Esophagus squamous epithelium (tissue), 5 donors: ENCODE measurements at places on chromosomes 2 and 18.

DNA sequence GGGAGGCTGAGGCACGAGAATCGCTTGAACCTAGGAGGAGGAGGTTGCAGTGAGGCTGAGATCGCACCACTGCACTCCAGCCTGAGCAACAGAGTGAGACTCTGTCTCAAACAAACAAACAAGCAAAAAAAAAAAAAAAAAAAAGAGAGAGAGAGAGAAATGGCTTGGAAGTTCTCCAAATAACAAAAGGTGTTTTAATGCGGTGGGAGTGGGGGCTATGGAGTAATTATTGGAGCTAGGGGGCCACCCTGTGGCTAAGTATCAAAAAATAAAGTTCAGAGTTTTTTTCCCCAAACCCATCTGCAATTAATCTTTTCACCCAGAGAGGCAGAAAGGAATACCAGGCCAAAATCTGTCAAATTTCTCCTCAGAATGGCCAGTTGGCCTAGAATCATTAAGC lies 23.0 kb upstream of the CEP68 start:
- DNase-seq: no peak

GRCh38 chr2:7721413-7721995 lies 804.3 kb downstream of the RNF144A start:
- no peak for DNase-seq

DNA sequence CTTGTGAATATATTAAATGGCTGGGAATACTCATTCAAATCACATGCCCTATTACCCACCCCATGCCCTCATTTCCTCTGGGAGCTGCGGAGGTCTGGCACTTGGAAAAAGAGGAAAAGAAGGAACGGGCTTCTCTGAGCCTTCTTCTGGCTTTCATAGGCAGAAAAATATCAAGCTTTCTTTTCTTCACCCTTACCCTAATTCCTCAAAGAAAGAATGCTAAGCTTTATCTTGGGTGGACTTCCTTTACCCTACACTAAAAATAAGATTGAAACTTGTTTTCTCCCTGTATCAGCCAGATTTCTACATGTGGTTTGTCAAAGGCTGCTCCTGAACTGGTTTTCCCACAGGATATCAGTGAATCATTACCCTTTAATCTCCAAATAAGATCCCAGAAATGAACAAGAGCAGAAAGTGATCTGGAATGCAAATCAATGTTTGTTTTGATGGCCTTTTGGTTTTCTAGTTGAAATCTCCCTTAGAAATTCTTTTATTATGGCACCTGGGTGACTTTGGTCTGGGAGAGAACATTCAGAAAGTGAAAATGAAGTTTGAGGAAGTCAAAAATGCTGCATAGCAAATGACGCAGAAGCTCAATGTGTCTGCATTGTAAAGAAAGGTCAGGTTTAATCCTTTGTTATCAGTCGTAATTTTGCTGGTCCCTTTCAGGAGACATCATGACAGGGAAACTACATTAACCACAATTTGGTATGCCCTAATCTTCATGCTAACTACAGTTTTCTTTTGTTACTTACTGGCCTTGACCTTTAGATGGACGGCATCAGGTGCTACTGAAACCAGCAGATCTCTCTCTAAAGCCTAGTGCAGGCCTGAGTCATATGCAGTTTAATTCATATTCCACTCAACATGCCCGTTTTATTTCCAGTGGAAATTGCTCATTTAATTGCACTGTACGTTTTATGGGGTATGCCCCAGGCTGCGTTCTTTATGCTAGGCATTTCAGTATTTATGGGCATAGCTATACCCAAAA lies 46.6 kb upstream of the HNRNPA3 start:
- no peak for DNase-seq

DNA sequence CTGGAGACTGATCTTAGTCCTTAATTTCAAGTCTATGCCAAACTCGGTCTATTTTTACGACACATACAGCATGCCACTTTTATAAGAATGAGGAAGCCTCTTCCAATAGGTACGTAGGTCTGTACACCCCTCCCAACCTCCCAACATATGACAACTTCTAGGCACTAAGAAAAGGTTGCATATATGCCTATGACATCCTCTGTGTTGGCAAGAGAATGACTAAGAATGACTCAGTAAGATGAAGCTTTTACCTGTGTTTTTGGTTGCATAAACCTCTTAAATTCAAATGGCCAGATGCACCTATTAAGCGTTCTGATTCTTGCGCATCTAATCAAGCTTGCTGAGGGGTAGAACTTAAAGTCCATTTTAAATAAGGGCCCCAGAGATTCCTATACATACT lies 586.4 kb upstream of the ZEB2 start:
- DNase-seq: no peak

DNA sequence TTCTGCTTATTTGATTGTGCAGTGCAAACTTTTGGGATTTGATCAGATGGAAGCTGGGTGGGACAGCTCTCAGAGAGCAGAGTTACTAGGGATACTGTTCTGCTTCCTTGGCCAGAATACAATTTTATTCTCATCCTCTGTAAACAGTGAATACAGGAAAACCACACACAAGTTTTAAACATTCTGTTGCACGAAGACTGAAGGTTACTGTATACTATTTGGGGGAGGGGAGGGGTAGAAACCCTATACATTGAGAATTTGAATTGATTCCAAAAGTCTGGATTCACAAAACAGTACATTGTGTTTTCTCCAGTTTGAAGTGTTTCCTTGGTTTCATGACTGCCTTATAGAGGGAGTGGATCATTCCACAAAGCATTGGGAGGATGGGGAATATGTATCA lies 149.9 kb downstream of the SETBP1 start:
- DNase-seq: no peak

GRCh38 chr18:79396431-79397246 lies 909 bp downstream of the NFATC1 start:
- DNase-seq: no peak

- no peak for DNase-seq
Observed at GRCh38 chr2:32264422-32265105, at the start of gene NLRC4. NLRC4 (minus strand) TSS chr2:32264886; CDS start chr2:32256775, 8,111 bp downstream.

DNA sequence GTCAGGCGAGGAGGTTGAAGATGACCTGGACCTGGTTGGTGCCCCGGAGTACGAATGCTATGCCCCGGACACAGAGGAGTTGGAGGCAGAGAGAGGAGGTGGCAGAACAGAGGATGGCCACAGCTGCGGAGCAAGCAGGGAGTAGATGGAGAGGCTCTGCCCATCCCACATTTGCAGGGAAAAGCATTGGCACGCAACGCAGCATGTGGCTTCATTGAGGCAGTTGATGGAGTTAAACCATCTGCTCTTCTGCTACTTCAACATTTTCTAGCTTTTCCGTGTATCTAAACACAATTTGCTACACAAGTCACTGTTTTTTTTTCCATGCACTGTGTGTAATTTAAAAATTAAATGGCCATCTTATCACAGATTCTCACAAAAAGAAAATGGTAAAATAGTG lies 11.8 kb downstream of the RBFA start:
- no peak for DNase-seq

- no peak for DNase-seq
Observed at GRCh38 chr2:97711394-97711711, 2.0 kb upstream of the ZAP70 start.

GRCh38 chr18:76955524-76956170 lies 133.3 kb downstream of the ZNF236 start:
- no peak for DNase-seq

- no peak for DNase-seq
Observed at GRCh38 chr2:147630585-147630984, 214.2 kb upstream of the ACVR2A start.

GRCh38 chr2:174952607-174953006 lies 52.6 kb downstream of the CHN1 start:
- no peak for DNase-seq

DNA sequence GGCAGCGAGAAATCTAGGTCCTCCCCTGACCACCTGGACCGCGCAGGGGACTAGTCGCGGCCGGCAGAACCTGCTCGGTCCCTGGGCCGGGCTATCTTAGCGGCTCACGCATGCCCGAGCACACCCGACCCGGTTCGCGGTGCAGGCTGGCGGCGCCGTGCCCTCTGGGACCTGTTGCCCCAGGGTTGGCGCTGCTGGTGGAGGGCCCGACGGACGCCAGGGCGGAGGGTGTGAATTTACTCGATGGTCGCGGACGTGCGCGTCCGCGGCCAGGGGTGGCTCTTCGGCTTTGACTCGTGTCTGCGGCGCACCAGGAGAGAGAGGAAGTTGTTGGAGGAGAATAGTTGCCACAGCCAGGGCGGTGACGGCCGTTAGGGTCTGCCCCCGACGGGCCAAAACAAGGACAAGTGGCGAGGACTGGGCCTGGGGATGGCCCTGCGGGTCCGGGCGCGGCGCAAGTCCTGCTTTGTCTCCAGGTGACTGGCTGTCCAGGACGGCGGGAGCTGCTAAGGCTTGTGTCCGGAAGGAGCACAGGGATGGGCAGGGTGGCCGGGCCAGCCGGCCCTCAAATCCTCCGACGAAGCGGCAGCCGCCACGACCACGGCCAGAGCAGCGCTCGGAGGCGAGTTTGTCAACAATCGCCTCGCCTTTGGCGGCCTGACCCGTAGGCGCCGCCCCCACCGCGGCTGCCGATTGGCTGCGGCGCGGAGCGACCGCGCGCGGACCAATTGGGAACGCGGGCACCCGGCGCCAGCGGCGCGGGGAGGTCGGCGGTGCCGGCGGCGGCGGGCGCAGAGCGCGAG lies 1.3 kb downstream of the BCL2L11 start:
- DNase-seq: peak; percentile 23

DNA sequence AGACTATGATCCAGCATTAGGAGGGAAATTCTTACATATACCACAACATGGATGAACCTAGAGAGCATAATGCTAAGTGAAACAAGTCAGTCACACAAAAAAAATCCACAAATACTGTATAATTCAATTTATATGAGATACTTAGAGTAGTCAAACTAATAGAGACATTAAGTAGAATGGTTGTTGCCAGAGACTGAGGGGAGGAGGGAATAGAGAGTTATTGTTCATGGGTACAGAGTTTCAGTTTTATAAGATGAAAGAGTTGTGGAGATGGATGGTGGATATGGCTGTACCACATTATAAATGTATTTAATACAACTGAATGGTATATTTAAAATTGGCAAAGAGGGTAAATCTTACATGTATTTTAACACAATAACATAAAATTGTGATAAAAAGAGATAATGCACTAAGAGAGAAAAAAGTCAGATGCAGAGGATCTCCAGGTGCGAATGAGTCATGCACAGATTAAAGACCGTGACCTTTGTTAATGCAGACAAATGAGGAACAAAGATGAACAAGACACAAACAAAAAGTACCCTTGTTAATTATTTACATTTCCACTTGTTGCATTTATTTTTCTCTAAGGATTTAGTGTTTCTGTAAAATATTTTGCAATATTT lies 541.7 kb upstream of the MEX3C start:
- no peak for DNase-seq

GRCh38 chr2:231929961-231930592 lies 3.9 kb upstream of the NPPC start:
- DNase-seq: no peak

DNA sequence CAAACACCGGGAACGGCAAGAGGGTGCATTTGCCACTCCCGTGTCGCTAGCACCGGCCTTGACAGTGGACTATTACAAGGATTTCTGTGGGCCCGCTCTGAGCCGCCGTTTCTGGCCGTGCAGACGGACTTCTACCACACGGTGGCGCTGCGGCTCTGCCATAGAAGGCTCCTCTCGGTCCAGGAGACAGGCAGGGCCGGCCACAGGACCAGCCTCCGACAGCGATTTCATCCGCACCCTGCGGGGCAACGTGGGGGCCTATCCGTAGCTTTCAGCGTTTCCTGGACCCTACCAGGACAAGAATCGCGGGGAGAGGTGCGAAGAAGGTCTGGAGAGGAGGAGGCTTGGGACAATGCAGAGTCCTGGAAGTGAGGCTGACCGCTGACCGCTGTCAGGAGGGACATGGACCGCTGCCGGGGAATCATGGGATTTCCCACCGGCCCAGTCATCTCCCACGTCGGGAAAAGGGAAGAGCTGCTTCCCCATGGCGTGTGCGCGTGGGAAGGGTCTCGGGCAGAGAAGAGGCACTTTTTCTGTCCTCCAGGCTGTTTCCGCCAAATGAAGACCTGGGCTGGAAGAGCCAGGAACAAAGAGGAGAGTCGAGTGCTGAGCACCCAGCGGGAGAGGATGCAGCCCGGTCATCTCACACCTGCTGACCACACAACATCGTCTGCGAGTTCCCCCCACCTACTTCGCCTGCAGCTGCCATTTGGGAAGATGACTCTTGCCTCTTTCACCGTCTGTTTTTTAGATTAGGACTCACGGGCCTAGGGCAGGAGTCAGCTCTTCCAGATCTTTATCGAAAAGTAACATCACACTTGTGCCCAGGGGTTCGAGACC lies 35.5 kb upstream of the HAAO start:
- DNase-seq: peak; percentile 26

DNA sequence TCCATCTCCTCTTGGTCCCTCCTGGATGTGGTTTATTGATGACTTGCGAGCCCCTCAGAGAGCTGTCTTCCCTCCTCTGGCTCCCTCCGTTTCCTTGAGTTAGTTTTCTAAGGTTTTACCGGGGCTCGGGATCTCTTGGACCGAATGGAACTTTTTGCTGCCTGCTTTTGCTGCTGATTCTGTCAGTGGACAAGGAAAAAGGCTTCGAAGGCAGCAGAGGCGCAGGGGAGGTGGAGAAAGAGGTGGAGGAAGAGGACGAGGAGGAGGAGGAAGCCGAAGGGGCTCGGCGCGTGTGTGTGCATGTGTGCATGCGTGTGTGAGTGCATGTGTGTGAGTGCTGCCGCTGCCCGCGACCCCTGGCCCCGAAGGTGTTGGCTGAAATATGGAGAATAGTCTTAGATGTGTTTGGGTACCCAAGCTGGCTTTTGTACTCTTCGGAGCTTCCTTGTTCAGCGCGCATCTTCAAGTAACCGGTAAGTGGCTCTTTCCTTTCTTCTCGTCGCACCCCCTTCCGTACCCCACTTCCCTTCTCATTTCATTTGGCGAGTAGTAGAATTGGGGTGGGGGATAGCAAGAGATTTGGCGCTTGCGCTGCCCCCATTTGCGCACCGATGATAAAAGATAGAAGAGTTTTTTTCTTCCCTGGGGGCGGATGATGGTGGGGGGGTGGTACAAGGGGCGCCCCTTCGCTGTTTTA lies 557 bp downstream of the DCC start:
- no peak for DNase-seq
